ENCODE measurements at places on chromosomes 4 and X. TPM values are rescaled to one million over a fixed set of nuclear protein-coding genes. Genes with fewer than 3 reads are reported as not detected.
A peak's percentile ranks its signal among the peaks of the same experiment; 100 is the strongest.

GRCh38 chr4:95984081-95984480, 144.2 kb downstream of the PDHA2 start:
- no peak for DNase-seq

DNA sequence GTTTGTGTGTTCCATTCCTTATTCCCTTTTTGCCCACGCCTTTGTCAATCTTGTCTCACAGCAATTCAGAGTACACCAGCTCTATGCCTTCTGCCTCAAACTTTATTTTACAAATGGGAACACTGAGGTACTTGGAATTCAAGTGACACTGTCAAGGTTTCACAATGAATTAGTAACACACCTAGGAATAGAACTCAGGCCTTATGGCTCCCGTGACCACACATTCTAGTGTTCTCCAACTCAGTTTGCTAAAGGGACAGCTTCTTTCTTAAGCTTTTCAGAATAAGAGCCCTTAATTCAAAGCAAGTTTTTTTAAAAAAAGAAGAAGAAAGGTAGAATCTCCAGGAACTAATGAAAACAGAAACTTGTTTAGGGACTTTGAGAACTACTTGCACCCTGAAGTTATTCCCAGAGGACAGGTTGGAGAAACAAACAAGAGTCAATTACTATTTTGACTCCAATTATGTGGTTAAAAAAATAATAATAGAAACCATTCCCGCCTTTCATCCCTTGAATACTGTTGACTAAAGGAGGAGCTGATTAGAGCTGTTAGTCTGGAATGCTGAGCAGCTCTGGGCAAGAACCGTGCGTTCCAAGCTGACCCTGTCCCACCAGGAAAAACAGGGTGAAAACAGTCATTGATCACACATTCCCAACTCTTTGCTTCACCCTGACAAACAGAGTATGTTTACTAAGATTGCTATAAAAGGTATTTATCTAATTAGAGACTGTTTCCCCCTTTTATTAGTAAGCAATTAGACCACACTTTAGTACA, 408.8 kb upstream of the CNKSR2 start:
- no peak for DNase-seq

GRCh38 chr4:86935853-86936733, 1.3 kb downstream of the AFF1 start:
- DNase-seq = peak; percentile 82

GRCh38 chrX:43436517-43436916, 219.6 kb upstream of the MAOA start:
- no peak for DNase-seq

DNA sequence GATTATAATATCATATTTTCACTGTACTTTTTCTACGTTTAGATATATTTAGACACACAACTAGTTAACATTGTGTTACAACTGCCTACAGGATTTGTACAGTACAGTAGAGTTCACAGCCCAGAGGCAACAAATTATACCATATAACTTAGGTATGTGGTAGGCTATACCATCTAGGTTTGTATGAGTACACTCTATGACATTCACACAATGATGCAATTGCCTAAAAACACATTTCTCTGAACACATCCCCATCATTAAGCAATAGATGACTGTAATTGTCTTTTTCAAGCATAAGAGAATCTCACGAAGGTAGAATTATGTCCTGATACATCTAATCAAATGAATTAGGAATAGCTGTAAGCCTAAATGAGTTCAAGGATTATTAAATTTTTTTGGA, 12.3 kb upstream of the TIGD2 start:
- no peak for DNase-seq

The ELMOD2 gene
- total RNA-seq = 13.3 TPM

The CORIN gene
- total RNA-seq = 42.3 TPM

- DNase-seq = no peak
Observed at GRCh38 chrX:71215338-71215912, 7.6 kb upstream of the GJB1 start.

DNA sequence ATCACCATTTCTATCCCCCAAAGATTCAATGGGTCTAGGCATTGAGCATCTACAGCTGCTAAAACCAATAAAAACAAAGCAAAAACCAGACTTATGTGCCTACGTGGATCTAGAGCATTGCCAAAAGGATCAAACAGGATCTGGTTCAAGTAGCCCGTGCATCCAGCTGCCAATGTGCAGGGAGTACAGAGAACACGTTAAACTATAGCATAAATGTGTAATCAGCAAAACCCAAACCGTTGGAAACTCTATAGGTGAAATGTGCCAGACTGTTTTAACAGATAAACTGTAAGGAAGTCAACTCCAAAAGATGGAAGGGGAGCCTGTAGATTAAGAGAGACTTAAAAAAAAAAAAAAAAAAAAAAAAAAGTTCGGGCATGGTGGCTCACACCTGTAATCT, 58.5 kb downstream of the APOO start:
- DNase-seq = no peak

GRCh38 chr4:185395238-185395955, at the start of gene LRP2BP:
LRP2BP (minus strand) TSS chr4:185395924; CDS start chr4:185378186, 17,738 bp downstream.
- DNase-seq = no peak

The NUP62CL gene
- not detected for total RNA-seq

The DDX60 gene
- total RNA-seq = 10.7 TPM

DNA sequence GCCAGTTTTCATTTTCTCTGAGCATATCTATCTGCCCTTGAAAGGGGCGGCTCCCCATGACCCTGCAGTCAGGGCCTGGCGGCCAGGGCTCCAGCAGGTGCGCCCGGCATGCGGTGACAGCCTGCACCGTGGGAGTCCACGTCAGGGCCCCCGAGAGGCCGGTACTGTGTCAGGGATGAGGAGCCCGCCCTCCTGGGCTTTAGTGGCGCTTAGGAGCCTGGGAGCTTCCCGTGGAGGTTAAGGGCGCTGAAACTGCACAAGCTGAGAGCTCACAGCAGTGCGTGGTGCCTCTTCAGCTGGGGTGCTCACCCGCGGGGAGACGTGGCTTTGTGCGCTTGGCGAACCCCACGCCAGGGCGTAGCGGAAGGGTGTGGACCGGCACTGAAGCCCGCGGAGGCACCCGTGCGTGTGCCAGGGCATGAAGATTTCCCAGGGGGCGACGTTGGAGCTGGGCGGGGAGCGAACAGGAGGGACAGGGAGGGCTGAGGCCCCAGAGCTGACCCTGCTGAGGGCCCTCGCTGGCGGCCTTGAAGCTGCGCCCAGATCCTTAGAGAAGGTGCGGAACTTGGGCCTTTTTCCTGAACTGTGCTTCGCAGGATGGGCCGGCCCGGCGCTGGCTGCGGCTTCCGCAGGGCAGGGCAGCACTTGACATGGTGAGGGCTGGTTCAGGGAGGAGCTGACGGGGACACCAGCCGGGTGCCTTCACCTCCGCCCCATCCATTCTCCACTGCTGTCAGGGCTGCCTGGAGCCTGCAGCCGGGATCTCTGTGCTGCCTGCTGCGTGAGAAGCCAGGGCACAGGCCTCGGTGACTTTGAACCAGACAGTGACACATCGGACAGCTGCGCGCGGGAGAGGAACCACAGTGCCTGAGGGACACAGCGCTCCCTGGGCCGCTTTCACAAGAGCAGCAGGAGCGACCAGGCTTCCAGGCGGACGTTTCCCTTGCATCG, 32.9 kb downstream of the HTT-AS start:
- peak; percentile 79 for DNase-seq

The DKK2 gene
- 4.1 TPM for total RNA-seq

DNA sequence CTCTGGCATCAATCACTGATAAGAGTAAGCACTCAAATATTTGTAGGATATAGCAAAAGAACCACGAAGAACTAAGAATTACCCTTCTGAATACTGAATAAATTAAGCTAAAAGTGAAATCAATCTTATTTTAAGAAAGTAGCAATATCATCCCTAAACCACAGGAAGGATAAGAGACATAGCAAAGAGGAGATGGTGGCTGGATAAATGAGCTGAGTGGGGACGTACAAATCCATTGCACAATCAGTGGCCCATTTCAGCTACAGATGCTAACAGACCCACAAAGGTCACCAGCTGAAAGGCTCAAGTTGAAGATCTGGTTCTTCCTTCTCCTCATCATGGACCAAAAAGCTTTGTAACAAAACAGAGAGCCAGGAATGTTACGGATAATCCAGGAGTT, 77.1 kb downstream of the SLC9A7 start:
- no peak for DNase-seq

DNA sequence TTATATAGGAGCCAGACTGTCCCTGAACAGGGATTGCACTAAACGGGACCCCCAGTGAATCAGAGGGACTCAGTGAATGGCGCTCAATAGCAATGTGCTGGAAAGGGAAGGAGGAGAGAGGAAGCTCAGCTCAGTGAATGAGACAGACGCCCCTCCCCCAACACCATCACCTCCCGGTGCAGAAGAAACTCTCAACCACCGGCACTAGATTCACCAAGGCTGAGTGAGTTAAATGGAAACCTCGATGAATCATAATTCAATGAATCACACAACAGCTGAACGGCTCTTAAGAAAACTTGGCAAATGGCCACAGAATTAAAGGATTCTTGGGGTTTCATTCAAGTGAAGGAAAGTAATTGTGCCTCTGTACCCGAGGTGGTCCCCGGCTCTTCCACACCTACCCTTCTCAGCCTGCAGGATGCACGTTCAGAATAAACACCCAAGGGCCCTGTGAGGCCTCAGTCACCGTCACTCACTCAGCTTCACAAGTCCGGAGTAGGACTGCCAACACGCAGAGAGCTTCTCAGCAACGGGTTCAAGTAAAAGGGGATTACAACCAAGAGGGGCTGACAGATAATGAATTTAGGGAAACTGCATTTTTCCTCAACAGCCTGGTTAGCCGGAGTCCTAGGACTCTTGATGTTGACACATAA, 29.3 kb downstream of the CRMP1 start:
- DNase-seq = no peak

- no peak for DNase-seq
Observed at GRCh38 chrX:15646031-15646430, 18.6 kb downstream of the CLTRN start.

The HPGD gene
- total RNA-seq = 1.4 TPM

DNA sequence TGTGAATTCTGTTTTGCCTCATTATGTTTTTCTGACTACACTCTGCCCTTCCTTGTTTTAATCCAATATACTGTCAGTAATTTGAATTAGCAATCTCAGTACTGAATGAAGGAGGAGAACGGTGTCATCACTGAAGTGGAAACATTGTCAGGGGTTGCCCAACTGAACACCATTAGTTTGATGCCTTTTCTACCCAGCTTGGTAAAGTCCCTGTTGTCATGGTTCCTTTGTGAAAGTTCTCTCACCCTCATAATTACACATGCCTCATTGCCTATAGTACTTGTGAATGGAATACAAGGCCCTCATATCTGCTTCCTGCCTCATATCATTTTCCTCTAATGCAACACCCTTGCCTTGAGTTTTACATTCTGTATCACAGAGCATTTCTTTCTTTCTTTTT, 76.9 kb downstream of the RRAGB start:
- no peak for DNase-seq

DNA sequence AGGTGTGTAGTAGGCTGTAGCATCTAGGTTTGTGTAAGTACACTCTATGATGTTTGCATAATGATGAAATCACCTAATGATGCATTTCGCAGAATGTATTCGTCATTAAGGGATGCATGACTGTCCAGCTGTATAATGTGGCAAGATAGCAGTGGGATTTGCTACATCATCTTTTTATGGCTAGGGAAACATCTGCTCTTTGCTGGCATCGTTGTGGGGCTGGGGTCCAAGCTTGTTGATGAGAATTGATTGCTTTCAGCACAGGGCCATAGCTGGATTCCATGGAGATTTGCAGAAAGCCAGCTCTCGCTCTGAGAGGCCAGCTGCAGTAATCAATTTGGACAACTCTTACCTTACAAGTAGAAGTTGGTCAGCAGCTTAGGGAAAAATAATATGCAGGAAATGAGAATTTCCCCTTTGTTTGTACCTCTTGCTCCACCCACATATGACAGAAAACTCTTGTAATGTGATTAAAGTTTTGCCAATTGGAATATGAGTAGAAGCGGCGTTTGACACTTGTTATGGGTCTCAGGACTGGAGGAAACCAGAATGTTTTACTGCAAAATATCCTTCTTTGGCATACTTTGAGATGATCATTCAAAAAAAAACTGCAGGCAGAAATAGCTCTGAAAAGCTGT, 310.5 kb downstream of the RAPGEF2 start:
- DNase-seq = no peak

DNA sequence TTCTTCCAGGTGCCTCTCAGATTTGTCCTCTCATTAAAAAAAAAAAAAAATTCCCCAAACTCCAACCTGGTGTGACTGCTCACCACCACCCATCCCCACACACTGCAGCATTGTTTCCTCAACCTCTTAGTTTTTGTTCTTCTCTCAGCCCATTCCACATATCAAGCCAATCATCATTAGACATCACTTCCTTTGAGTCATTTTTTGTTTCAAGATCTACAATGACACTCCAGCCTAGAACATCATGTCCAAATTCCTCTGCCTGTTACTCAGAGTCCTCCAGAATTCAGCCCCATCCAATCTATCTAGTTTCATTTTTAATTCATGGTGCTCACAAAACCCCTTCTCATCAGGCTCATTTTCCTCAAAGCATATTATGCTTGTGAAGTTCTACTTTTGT, 262.5 kb upstream of the TEX13A start:
- DNase-seq = no peak

DNA sequence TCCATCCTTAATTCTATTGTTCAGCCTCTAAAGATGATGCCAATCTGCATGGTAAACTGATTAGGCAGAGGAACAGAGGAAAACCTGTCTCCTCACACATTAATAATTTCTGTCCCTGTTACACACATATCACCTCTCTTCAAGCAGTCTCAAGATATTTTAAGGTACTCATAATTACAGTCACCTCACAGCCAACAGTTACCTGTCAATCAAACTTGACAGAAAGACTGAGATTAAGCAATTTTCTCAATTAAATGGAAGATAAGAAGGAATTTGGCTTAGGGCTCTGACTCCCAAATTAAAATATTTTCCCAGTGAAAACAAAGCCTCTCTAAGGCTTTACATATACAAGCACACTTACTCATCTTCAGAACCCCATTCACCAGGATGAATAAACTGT, 85.2 kb downstream of the MAPK10 start:
- no peak for DNase-seq

DNA sequence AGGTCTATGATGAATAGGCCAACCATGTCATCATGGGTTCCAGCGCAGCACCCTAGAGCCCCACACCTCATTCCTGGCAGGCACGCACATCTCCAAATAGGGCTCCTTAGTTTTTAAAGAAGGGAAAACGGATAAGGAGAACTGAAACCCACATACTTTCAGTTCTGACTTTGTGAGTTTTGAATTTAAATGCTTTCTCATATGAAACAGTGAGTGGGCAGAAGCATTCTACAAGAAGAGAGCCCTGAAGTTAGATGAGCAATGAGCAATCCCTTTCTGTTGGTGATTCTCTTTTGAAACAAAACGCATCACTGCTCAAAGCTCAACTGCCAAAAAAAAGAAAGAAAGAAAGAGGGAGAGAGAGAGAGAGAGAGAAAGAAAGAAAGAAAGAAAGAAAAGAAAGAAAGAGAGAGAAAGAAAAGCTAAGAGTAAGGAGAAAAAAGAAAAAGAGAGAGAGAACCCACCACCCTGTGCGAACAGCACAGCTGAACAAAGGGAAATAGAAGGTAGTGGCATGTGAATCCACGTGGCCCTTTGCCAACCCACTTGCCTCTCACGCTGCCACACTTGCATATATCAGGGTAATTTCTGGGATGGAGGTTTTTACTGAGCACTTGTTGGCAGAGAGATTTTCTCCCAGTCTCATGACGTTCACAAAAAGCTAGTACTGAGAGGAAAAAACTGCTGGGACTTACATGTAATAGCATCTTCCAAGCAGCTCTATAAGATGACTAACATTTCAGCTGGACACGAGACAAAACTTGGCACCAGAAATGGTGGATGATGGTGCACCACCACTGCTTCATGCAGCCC, 31.0 kb downstream of the TMSB4X start:
- no peak for DNase-seq

The ESX1 gene
- total RNA-seq = not detected

The DGKK gene
- total RNA-seq = not detected

The AFF2 gene
- total RNA-seq = 0.89 TPM
